ENCODE measurements at places on chromosomes 5 and 9. TPM values are rescaled to one million over a fixed set of nuclear protein-coding genes. Genes with fewer than 3 reads are reported as not detected.

Gene FBP2
- total RNA-seq, result not detected

Gene STPG3
- not detected for total RNA-seq

Gene KYAT1
- 6.4 TPM for total RNA-seq

Gene ANKRD18B
- total RNA-seq, result not detected

Gene GHR
- not detected for total RNA-seq

Gene ESM1
- not detected for total RNA-seq

Gene PCDHGA12
- total RNA-seq, result 2.8 TPM

Gene SLC4A9
- total RNA-seq, result not detected

Gene SLC12A2
- 27.4 TPM for total RNA-seq

Gene FLT4
- not detected for total RNA-seq

Gene LURAP1L
- total RNA-seq, result not detected

Gene SLC27A6
- not detected for total RNA-seq

Gene SPAG8
- total RNA-seq, result 5.4 TPM

Gene C5orf15
- 27.4 TPM for total RNA-seq

Gene FBXO10
- total RNA-seq, result 68.0 TPM

Gene SLC45A2
- not detected for total RNA-seq

Gene LCN12
- 1.9 TPM for total RNA-seq

Gene MEGF9
- 11.6 TPM for total RNA-seq

Gene SEMA5A
- total RNA-seq, result not detected

Gene PCDHGC4
- total RNA-seq, result 0.42 TPM

Gene MYMK
- not detected for total RNA-seq

Gene GALNT12
- total RNA-seq, result 4.4 TPM

Gene LIFR
- not detected for total RNA-seq

Gene CDC23
- 29.7 TPM for total RNA-seq

Gene PCDHGA5
- total RNA-seq, result 1.7 TPM

Gene TAF11L10
- total RNA-seq, result not detected

Gene LHX2
- total RNA-seq, result 0.49 TPM

Gene SLC22A4
- 0.27 TPM for total RNA-seq

Gene RPL35
- 1,533 TPM for total RNA-seq

Gene STK10
- total RNA-seq, result 261 TPM

Gene LRRC8A
- 14.5 TPM for total RNA-seq

Gene CMBL
- total RNA-seq, result not detected

Gene RAB3C
- total RNA-seq, result 0.20 TPM

Gene SPATA31A7
- total RNA-seq, result not detected

Gene SPATA31A3
- not detected for total RNA-seq

Gene C6
- not detected for total RNA-seq
